ENCODE measurements at places on chromosomes 3 and 15. TPM values are rescaled to one million over a fixed set of nuclear protein-coding genes. Genes with fewer than 3 reads are reported as not detected.

DNA sequence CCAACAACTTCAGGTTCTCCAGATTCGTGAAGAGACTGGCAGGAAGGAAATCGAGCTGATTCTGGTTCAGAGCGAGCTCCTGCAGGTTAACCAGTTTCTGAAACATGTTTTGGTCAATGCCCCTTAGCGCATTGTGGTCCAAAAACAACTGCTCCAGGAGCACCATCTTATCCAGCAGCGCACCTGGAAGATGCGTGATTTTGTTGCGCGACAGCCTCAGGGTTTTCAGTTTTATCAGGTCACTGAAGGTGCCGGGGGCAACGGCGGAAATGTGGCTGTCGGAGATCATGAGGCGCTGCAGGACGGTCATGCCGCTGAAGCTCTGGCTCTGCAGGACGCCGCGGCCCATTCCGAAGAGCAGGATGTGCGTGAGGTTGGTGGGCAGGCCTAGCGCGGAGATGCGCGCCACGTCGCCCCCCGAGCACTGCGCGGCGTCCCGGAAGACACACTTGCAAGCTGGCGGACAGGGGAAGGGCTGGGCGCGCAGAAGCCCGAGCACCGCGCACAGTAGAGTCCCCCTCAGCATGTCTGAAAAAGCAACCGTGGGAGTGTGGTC, 1.2 kb downstream of the GP5 start:
- DNase-seq, result no peak

- peak; percentile 32 for DNase-seq
Measured at GRCh38 chr3:141556034-141556433, 69.2 kb downstream of the RASA2 start.

DNA sequence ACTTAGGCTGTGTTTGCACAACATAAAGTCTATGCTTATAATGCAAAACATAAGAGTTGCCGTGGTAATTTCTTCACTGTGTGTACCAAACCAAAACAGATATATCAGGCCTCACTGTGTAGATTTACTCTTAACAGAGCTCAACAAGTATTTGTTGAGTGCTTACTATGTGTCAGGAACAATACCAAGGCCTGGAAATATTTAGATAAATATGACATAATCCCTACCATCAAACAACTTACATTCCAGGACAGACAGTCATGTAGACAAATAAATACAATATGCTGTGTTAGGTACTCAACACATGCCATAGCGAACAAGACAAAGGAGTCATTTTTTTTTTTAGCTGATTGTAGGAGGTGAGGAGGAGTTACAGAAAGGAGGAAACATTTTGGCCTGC, 554.0 kb downstream of the NSUN3 start:
- DNase-seq, result no peak

DNA sequence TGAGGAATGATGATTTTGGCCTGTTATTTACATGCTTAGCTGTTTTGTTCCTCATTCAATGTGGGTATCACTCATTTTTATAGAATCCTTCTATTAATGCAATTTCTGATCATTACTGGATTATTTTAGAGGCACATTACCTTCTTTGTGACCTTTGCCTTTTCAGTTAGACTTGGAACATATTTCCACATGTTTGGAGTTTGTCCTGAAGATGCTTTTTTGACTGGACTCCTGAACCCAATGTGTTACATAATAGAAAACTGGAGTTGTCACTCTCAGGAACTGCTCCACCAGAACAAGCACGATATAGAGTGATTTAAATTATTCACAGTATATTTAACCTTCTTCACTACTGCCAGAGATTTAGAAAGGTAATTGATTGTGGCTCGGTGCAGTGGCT, 59.5 kb downstream of the TP63 start:
- DNase-seq, result no peak

- peak; percentile 31 for DNase-seq
Measured at GRCh38 chr3:149475451-149476060, 1.1 kb downstream of the TM4SF4 start.

GRCh38 chr3:121998030-121998580, 23.9 kb downstream of the ILDR1 start:
- peak; percentile 90 for DNase-seq

GRCh38 chr3:45864760-45865519, 21.4 kb upstream of the CCR9 start:
- no peak for DNase-seq

DNA sequence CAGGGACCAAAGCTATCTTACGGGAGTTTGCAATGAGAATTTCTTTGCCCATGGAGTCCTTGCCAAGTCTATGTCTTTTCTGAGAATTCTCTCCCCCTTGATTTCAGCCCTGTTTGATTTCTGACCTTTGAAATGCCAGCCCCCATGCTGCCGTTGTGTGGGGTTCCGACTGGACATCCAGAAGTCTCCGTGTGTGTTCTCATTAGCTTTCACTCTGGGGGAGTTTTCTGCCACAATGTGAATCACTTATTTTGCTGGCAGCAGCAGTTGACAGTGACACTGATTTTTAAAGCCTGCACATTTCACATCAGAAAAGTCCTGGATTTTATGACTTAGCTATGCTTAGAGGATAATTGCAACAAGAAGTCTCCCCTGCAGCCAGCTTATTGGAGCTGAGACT, 98.4 kb upstream of the CTDSPL start:
- DNase-seq, result no peak

DNA sequence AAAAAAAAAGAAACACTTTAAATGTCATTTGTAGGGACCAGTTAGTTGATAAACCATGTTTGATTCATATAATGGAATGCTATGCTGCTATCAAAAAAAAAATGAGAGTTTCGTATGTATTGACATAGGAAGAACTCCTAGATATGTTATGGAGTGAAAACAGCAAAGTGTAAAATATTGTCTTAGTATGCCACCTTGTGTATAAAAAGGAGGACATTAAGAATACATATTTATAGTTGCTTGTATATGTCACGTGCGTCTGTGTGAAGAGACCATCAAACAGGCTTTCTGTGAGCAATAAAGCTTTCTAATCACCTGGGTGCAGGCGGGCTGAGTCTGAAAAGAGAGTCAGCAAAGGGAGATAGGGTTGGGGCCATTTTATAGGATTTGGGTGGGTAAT, 39.5 kb downstream of the KBTBD8 start:
- DNase-seq, result no peak

Gene TRAK1
- total RNA-seq, result 6.4 TPM

Gene ZBTB38
- 92.8 TPM for total RNA-seq

Measured in M059J (cell line).